ENCODE measurements at places on chromosomes 2 and 18.

DNA sequence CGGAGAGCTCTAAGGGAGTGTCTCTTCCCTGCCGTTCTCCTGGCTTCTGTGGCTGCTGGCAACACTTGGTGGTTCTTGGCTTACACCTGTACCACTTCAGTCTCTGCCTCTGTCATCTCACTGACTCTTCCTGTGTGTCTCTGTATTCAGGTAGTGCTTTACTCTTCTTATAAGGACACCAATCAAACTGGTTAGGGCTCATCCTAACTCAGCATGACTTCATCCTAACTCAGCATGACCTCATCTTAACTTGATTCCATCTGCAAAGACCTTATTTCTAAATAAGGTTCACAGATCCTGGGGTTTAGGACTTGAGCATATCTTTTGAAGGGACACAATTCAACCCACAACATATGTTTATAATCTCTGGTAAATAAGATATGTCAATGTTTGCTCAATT lies 51.6 kb upstream of the DSEL start:
- DNase-seq = no peak

DNA sequence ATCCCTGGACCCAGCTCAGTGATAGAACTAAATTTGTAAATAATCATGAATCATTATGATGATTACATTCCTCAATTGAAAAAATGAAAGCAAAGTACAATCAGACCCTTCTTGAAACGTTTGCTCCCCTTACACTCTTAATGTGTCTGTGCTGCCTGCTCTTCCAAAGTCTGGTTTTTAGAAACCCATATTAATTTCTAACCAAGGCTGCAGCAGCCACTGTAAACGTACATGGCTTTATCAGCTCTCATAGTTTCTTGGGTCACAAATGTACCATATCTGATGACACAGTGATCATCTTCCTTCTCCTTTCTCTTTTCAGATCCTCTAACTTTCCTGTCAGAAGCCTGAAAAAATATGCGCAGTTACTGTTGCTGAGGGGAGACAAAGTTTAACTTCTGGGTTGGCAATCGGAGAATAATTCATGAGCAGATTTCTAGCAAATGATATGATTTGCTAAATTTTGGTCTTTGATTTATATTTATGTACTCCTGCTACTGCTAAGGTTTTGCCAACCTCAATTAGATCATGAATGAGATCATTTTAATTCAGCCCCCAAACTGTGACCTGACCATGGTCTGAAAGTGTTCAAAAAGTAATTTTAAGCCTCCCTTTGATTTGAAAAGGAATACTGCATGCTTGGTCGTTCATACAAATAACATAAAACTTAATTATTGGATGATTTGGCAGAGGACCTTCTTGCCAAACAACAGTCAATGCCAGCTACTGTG lies 12.3 kb downstream of the ZEB2 start:
- no peak for DNase-seq

- DNase-seq = no peak
Measured at GRCh38 chr2:39728941-39729351, 50.1 kb downstream of the THUMPD2 start.

GRCh38 chr2:121382744-121383143 lies 97.7 kb upstream of the TFCP2L1 start:
- no peak for DNase-seq

- DNase-seq = no peak
Measured at GRCh38 chr2:131039101-131039440, 54.2 kb downstream of the FAM168B start.

GRCh38 chr2:74658516-74658915 lies 4.5 kb downstream of the SEMA4F start:
- DNase-seq = no peak

DNA sequence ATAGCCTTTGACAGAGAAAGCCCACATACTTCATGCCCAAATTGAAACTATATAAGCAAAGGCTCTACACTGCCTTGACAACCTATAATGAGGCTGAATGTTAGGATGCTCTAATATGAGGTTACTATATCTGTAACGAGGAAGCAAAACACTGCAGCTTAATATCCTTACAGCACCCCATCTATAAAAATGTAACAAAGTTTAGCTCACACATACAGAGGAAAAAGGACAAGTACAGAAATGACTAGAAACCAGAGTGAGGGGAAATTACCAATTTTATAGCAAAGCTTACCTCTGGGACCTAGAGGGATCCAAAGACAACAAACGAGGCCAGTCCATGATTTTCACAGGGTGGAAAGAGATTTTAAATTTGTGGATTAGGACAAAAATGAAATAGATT lies 138.5 kb downstream of the COL4A4 start:
- DNase-seq = no peak

DNA sequence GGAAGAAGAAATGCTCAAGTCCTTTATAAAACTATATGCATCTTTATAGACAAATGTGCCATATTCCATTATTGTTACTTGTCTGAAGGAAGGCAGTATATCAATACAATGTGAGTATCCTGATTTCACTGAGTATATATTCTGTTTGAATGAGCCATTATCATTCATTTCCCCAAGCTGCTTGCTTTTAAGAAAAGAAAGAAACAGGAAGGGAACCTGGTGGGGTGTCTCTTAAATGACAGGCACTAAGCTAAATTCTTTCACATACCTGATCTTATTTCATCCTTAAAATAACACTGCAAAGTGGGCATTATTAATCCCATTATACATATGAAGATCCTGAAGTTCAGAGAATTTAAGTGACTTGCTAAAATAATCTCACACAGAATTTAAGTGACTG lies 307.9 kb downstream of the SLC8A1 start:
- DNase-seq = no peak

GRCh38 chr18:63820694-63821093 lies 45.5 kb downstream of the SERPINB7 start:
- DNase-seq = no peak

DNA sequence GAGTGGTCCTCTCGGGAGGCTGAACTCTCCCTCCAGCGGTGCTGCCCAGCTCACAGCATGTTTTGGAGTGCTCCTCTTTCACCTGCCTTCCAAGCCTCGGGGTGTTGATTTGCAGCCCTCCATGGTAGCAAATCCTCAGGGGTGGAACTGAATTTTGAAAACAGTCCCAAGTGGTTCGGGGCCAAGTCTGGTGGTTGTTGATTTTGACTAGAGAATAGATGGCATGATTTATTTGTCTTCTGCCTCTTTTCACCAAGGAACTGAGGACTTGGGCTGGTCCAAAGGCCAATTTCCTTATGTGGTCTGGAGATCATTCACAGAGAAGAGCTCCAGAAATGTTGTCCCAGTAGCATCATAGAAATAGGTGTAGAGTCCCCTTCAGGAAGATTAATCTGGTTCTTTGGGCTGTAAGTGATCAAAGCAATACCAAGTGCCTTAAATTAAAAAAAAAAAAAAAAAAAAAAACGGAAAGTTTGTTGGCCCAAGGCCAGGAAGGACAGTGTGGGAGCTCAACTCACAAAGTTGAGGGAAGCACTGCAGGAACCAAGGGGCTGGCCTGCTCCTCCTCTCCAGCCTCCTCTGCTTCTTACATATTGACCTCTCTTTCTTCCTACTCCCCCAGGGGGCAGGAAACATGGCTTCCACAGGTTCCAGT lies 2.5 kb upstream of the DES start:
- DNase-seq = no peak

DNA sequence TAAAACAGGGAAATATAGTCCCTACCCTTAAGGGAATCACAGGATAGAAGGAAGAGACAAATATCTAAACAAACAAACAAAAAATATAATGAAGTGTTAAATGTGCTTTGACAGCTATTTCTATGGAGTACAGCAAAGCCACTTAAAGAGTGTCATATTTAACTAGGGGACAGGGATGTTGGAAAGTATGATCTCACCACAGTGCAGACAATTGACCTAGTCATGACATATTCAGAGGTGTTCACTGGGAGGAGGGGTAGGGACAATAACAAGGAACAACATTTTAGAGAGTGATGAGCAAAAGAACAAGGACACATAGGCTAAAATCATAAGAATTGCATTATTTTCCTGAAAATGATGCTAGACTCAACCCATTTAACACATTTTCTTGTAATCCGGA lies 107.5 kb downstream of the TMEM163 start:
- no peak for DNase-seq

- no peak for DNase-seq
Measured at GRCh38 chr2:124318913-124319312, 293.8 kb downstream of the CNTNAP5 start.

DNA sequence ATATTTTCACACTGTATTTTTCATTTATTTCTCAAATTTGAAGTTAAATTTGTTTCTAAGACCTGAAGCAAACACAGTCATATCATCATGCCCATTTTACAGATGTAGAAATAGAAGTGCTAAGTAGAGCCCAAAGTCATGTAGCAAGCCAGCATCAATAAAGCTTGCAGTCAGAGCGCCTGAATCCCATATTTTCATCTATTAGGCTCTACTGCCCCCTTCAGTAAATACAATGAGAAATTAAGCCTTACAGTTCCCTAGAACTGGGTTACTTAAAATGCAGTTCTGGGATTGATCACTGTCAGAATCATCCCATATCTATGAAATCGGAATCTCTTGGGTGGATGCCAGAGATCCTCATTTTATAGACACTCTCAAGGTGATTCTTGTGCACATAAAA lies 419.9 kb downstream of the TGIF1 start:
- no peak for DNase-seq

DNA sequence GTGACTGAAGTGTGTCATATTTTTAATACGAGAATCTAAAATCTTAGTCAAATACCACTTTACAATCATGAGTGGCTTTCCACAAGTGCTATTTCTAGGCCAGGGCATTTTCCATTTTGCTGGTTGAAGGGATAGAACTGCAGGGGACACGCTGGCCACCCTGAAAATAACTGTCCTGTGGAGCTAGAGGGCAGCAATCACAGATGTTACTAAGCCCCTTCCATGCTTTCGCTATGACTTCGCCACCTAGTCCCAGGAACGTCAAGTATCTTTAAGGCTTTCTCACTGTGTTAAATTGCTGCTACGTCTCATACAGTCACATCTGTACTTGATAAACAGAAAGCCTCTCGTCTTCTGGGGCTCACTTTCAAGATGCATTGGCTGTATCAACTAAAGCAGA lies 171.8 kb downstream of the CDH2 start:
- DNase-seq = no peak

DNA sequence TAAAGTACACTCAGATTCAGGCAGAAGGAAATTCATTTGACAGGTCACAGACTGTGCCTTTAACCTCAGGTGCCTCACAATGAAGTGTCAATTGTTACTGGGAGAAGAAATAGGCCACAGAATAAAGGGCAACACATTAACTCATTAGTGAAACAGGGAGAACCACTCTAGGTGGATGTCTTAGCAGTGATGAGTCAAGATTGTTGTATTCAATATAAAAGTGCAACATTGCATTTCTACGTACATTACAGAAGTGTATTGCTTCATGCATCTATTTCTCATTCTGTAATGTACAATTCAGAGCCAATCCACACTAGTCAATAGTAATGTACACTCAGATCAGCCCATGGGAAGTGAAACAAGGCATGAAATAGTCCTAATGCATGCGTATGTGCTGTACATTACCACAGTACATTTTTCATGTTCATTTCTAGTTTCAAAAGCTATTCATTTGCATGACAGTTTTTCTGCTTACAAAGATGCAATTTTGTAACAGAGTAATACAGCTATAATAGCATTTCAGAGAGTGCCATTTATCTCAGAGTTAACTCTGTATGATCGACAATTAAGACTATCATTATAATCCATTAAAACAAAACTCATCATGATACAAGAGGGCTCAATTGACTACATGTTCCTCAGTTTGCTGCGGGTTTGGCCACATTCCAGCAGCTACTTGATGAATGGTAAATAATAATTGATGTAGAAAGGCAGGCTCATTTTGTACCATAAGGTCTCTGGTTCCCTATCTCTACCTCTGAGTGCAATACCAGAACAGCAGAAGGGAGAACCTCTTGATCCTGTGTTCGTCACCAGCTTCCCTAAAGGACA lies 12.2 kb upstream of the ARL5A start:
- DNase-seq = no peak

GRCh38 chr2:127191331-127192219 lies 28.5 kb downstream of the CYP27C1 start:
- DNase-seq = no peak

DNA sequence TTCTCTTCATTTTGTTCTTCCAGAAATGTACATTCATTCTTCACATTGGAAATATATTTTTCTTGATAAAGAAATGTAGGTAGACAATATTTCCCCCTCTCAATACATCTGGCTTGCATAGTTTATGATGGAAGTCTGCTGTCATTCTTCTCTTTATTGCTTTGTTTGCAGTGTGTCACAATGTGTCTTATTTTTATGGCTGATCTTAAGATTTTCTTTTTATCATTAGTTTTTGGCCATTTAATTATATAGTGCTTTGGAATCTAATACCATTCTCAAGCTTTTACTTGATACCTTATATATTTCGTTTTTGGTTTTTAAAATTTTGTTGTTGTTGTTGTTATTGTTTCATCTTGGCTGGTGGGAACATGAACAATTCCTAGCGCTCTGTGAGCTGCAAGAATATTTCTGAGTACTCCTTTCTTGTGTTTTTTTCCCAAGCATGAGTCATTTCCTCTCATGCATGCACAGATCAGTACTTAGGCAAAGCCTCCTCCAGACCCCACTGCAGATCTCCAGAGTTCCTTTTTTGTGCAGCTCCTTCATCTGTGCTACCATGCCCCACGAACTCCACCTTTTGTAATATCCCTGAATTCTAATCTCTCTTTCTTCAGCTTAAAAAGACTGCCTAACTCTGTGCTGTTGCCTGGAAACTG lies 13.7 kb upstream of the MMADHC start:
- DNase-seq = no peak

DNA sequence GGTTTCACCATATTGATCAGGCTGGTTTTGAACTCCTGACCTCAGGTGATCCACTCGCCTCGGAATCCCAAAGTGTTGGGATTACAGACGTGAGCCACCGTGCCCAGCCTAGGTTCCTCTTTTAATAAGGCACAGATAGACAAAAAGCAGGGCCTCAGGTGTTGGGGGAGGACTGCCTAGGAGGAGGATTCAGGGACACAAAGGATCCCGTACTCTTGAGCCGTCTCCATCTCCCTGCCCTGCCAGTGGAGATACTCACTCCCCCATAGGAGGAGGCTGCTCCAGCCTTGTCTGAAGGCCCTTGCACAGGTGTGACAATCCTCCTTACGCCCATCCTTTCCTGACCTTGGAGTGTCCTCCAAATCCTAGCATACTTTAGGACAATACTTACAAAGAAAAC lies 32.0 kb upstream of the TFCP2L1 start:
- DNase-seq = no peak

- no peak for DNase-seq
Measured at GRCh38 chr2:103959174-103960128, 894.5 kb upstream of the POU3F3 start.
